ENCODE measurements at places on chromosomes 1 and 21.

- DNase-seq, result no peak
These were observed 131.6 kb downstream of the PTGER3 start for GRCh38 chr1:70916034-70916427.

DNA sequence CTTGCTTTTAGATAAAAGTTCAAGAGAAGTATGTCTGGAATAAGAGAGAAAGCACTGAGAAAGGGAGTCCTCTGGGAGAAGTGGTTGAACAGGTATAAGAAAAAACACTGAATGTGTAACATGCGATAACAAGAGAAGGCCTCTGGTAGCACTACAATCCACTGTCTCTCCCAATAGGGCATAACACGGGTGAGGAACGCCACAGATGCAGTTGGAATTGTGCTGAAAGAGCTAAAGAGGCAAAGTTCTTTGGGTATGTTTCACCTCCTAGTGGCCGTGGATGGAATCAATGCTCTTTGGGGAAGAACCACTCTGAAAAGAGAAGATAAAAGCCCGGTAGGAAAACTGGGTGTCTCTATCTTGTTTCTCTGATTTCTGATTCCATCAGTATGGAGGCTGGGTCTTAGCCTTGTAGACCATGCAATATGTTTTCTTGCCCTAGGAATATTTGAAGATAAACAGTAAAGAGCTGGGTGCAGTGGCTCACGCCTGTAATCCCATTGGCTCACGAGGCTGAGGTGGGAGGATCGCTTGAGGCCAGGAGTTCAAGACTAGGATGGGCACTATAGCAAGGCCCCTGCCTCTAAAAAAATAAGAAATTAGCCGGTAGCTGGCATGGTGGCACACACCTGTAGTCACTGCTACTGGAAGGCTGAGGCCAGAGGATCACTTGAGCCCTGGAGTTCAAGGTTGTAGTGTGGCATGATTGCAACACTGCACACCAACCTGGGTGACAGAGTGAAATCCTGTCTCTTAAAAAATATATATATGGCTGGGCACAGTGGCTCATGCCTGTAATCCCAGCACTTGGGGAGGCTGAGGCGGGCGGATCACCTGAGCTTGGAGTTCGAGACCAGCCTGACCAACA is 40.4 kb downstream of the DAP3 start:
- no peak for DNase-seq

DNA sequence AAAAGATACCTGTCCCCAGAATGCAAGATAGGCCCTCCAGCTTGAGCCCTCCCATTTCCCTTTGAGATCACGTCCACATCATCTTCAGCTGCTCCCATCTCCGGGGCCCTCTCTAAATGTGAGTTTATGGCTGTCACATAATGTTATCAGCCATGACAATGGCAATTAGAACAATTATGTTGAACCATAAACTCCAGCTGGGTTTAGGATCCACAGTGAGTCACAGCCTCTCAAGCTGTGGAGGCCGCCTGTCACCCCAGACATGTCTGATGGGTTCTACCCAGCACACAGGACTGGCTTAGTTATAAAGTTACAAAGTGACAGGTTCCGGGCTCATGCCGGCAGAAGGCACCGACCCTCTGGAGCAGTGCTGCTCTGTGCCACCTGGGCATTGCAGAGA is 597.3 kb downstream of the PTPRU start:
- no peak for DNase-seq

DNA sequence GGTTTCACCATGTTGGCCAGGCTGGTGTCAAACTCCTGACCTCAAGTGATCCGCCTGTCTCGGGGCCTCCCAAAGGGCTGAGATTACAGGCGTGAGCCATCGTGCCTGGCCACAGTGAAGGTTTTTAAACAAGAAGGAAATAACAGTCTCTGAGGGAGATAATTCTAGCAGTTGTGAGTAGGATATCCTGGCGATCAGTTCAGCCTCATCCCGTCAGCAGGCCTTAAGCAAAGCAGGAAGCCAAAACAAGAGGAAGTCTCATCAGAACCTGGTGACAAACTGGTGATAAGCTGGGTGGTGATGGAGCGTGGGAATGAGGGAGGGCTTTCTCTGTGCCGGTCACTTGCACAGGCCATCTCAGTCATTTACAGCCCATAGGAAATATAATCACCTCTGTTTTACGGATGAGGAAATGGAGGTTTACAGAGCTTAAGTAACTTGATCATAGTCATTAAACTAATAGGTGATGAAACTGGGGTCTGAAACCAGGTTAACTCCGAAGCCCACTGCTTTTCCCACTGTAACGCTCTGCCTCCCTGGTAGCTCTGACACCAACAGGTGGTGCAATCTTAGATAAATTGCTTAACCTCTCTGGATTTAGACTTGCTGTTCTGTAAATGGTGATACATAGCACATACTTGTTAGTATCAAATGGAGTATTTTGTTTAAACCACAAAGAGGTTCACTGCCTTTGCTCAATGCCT is 40.8 kb upstream of the A3GALT2 start:
- no peak for DNase-seq

DNA sequence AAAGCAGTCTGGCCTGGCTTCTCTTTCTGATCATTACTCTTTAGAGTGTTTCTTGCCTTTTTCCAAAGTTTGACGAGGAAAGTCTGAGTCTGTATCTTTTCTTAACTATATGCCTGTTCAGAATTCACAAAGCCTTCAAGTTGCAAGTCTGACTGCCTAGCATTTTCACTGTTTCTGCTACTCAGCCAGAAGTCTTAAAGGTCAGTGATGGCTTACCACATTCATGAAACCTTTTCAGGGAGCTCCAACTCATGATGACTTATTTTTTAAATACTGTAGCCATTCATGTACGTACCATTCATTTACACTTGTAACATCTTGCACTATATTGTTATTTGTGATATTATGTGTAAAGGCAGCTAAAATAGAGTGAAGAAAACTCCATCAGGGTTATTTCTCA is 58.2 kb downstream of the TNFSF4 start:
- no peak for DNase-seq

DNA sequence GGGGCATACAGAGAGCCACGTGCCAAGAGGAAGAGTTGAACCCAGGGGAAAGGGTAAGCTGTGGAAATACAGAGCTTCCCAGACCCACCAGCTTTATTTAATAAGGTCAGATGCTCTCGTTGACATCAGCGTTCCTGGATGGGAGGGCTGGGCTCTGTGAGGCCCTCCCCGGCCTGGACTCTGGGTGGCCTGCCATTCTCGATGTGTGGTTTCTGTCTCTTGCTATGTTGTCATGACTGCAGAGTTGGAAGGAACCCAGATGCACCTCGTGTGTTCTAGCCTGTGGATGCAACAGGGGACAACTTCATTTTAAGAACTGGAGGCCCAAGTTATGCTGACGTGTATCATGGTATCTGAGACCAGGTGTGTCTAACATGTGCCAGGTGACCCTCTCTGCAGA is 101.7 kb downstream of the PCBP3 start:
- DNase-seq, result no peak

- no peak for DNase-seq
These were observed 12.4 kb upstream of the LRIF1 start for GRCh38 chr1:110976089-110976488.

- DNase-seq, result no peak
These were observed 44.0 kb downstream of the NTNG1 start for GRCh38 chr1:107184888-107185287.

GRCh38 chr21:24045373-24045772 is 1561.9 kb downstream of the MRPL39 start:
- DNase-seq, result no peak

GRCh38 chr1:87208931-87209330 is 119.7 kb upstream of the LMO4 start:
- no peak for DNase-seq

DNA sequence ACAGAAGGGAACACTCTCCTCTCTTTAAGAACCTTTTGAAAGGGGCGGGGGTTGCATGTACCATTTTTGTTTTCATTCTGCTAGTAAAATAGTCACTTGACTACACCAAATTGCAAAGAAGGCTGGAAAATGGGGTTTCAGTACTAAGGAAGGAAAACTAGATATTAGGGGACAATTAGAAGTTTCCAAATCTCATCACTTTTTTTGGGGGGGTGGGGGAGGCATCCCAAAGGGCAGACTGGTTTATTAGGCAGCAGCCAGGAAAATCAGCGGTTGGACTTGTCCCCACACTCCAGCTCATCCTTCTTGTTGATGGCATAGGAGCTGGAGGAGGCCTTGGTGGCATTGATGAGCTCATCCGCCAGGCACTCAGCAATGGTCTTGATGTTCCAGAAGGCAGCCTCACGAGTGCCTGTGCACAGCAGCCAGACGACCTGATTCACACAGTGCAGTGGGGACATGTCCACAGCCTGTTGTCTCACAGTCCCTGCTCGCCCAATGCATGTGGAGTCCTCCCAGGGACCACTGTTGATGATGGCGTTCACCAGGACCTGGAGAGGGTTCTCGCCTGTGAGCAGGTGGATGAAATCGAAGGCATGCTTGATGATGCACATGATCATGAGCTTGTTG is 1.7 kb upstream of the TMEM50B start:
- no peak for DNase-seq

DNA sequence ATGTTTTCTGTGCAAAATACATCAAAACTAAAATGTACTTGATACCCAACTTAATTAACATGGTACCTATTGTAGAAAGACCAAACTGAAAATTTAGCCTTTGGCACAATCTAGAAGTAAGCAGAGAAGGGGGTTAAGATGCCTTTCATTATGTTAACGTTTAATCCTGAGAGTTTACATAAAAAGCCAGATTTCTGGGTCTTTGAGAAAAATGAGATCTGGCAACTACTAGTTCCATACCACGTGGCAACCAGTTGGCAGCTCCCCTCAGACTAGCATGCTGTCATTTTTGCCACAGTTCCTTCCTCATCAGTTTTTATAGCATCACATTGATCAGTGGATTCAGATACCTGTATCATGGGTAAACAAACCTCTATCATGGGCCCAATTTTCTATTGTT is 1.5 kb downstream of the RO60 start:
- DNase-seq, result no peak

DNA sequence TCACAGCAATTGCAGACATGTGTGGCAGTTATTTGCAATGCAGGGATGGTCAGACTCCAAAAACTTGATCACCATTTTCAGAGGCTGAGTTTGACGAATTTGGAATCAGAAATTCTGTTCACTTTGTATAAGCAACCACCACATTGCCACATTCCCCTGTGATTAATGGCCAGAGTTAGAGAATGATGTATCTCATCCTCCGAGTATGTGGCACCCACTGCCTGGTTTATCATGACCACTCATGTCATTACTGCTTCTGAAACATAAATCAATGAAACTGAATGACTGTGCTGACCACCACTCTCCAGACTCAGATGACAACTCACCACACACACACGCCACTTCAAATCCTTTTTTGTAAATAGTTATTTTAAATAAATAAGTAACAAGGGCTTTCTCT is 66.6 kb upstream of the CACHD1 start:
- no peak for DNase-seq

DNA sequence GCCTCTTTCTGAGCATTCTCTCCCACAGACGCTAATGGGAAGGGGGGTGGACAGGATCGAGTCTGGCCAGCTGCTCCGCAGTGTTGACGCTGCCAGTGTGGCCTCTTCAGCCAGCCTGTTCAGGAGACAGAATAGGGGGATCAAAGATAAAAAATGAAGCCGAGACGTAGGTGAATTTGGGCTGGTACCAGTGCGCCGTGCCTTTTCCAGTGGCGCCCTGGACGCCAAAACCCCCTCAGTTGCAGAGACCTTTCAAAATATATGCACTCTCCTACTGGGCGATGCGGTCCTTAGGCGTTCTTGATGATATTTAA is 1.1 kb downstream of the TTC3 start:
- DNase-seq, result no peak

- DNase-seq, result no peak
These were observed 29.3 kb downstream of the NAV1 start for GRCh38 chr1:201568265-201568664.

- peak; percentile 36 for DNase-seq
These were observed 10.9 kb upstream of the COL18A1 start for GRCh38 chr21:45393833-45394638.

DNA sequence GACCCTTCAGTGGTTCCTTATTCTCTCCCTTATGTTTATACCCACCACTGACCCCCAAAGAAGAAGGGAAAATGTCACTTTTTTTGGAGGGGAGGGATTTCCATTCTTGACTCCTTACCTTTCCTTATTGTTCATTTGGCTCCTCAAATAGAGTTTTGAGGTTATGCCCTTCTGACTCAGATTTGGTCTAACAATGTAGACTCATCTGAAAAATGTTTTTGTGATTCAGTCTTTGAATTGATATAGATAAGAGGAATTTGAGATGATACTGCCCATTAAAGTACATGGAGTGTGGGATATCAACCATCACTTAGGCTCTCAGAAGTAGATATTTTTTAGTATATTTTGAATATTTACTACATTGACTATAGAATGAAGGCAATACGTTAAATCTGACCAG is 16.1 kb downstream of the USP1 start:
- no peak for DNase-seq

DNA sequence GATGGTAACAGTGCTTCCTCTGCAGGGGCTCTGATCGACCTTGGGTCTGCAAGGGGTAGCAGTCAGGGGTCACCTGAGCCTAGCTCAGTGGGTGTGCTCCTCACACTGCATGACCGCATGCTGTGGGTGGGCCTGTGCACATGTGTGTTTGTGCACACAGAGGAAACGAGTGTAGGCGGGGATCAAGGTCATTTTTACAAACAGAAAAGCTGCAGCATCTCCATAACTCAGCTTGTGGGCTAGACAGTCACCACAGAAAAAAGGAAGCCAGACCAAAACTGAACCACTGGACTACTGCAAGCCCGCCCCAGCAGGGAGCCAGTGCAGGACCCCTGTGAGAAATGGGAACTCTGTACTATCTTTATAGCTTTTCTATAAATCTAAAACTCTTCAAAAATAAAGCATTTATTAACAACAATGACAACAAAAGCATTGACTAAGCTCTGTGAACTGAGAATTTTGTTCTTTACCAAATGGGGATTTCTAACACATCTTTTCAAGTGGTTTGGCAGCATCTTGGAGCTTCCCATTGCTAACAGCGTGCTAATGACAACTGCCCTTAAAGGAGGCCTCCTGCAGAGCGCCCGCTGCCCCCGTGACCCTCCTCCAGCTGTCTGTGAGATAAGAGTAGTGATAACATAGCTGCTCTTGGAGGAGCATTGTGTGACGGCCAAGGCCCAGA is 19.9 kb upstream of the NEK2 start:
- DNase-seq, result no peak
